AG04449 (cell line): ENCODE measurements at places on chromosomes 12 and 14.

DNA sequence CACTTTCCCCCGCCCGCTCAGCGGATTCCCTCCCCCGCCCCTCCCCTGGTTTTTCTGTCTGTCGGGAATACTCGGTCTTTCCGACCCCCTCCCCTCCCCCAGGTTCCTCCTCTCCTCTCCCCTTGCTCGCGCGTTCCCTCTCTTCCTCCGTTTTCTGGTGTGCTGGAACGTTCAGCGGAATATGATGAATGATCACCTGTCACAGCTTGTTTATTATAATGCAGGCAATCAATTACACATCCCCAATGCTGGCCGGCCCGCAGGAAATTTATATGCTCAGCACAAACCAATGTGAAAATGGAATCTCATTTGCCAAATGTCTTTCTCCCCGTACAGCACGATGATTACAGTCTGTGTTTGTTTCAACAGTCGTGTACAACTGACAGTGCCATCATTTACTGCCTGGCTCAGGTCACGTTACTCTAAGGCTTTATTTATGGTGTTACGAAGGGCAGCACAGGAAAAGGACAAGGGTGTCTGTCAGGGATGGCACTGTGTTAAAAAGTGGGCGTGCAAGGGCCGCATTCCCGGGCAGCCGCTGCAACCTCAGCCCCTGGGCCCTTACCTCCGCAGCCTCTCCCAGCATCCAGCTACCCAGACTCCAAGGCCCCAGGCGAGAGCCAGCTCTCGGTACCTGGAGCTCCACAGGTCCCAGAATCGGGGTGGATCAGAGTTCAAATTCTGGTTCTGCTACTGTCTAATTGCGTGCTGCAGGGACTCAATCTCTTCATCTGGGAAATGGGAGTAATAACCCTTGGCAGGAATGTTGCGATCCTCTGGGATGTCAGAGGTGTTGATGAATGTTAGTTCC, 24.7 kb upstream of the MAP1LC3B2 start:
- no peak for DNase-seq

- DNase-seq, result no peak
Observed at GRCh38 chr12:92600052-92600451, 102.7 kb upstream of the PLEKHG7 start.

DNA sequence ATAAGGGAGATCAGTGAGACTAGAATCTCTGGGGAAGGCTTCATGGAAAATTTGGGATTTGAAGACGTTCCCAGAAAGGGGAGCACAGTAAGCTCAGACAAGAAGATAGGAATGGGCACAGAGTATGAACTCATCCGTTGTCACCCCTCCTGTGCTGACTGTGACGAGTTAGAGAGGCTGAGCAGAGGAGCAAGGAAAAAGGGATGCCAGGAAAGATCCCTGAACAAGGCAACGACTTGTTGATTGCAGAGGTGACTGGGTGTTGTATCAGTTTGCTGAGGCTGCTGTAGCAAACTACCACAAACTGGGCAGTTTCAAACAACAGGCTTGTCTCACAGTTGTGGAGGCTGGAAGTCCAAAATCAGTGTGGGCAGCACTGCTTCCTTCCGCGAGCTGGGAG, 5.9 kb upstream of the GPD1 start:
- DNase-seq, result no peak

- DNase-seq, result no peak
Observed at GRCh38 chr14:68391311-68392014, 401.4 kb downstream of the ZFP36L1 start.

DNA sequence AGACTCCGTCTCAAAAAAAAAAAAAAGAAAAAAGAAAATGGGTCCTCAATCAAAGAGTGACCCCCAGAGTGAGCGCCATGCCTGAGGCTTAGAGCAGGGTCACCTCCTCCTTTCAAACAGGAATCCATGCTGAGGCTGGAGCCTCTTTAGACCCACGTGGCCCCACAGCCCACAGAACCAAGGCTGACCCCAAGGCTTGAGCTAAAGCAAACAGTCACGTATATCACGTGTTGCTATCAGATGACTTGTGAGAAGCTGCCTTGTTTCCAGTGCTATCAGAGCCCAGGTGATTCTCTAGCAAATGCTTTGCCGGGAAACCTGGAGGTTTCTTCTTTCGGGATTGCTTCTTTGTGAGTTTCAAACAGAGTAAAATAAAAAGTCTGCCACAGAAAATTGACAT, 31.7 kb upstream of the DYNC1H1 start:
- DNase-seq, result no peak

DNA sequence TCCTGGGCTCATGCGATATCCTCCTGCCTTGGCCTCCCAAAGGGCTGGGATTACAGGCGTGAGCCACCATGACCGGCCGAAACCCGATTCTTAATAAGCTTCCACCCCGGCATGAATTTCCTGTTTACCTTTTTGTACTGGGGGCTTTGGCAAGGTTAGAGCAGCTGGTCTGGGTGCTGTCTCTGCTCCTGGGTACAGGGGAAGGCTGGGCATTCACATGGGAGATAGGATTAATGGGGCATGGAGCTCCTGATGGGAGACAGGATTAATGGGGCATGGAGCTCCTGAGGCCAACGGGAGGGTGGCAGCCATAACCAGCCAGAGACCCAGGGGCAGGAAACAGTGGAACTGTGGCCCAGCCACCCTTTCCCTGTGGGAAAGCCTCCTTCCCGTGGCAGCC, 69.5 kb upstream of the DICER1 start:
- DNase-seq, result no peak
